ENCODE measurements at places on chromosomes 13 and 19.

DNA sequence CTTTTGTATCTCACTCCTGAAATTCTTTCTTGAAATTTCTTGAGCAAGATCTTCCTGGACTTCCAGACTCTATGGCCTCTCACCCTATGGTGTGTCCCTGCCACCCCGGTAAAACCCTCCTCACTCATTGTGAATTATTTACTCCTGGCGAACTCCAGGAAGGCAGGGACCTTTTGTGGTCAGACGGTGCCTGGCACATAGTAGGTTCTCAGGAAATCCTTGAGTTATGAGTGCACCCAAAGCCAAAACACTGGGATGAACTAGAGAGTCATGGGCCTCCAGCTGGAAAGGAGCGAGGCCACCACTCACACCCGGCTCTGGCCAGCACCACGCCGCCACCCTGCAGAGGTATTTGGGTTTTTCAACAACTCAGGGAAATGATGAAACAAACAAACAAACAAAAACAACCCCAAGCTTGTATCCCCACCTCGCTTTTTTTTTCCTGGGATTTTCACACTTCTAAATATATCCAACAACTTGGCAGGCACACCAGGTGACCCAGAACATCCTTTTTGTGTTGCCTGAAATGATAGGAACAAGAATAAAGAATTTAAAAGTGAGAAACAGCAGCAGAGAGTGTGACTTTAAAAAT is 11.2 kb downstream of the HPN start:
- DNase-seq, result no peak

DNA sequence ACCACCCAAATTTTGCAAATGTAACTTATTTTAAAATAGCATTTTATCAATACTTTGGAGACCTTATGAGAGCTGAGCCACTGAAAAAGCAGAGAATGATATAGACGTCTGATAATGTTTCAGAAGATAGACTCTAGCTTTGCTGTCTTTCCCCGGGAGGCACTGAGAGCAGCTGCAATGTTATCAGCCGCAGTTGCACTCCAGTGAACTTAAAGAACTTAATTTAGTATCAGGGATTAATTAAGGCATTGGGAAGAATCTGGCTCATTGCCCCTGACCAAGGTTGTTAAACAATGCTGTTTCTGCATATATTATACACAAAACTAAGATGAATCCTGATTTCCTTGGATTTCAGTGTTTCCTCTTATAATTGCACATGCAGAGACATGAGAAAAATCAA is 75.7 kb upstream of the SGCG start:
- DNase-seq, result peak; percentile 12

DNA sequence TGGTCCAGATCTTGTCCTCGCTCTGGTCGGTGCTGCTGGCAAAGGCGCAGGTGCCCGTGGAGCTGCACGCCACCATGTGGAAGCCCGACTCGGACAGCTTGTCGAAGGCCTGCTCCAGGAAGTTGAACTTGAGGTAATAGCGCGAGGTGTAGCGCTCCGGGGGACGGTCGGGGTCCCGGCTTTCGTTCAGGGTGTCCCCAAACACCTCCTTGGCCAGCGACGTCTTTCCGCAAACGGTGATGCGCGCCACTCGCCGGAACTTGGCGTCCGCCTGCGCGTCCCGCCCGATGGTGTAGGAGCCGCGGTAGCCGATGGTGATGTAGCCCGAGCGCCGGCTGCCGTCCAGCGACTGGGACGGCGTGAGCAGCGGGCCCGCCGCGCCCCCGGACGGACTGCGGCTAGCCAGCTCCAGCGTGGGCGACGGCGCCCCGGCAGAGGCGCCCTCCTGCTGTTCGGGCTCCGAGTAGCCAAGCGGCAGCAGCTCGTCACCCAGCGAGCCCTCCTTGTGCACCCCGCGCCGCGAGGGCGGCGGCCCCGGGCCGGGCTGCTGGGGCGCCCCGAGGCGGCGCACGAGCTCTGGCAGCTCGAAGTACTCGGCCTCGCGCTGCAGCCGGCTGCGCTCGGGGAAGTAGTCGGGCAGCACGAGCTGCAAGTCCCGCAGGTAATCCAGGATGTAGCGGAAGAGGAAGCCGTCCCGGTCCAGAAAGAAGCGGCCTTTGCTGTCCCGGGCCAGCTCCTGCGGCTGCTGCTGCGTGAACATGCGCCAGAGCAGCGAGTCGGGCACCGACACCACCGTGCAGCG is 801 bp downstream of the KCTD12 start:
- DNase-seq, result peak; percentile 78

- DNase-seq, result no peak
These were observed 49.9 kb downstream of the SMAD9 start for GRCh38 chr13:36870050-36870692.

- no peak for DNase-seq
These were observed 184.2 kb downstream of the RFC3 start for GRCh38 chr13:34002141-34002540.

DNA sequence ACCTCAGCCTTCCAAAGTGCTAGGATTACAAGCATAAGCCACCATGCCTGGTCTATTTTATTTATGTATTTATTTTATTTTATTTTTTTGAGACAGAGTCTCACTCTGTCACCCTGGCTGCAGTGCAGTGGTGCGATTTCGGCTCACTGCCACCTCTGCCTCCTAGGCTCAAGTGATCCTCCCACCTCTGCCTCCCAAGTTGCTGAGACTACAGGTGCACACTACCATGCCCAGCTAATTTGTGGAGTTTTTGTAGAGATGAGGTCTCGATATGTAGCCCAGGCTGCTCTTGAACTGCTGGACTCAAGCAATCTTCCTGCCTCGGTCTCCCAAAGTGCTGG is 10.3 kb upstream of the ADGRE5 start:
- DNase-seq, result no peak

DNA sequence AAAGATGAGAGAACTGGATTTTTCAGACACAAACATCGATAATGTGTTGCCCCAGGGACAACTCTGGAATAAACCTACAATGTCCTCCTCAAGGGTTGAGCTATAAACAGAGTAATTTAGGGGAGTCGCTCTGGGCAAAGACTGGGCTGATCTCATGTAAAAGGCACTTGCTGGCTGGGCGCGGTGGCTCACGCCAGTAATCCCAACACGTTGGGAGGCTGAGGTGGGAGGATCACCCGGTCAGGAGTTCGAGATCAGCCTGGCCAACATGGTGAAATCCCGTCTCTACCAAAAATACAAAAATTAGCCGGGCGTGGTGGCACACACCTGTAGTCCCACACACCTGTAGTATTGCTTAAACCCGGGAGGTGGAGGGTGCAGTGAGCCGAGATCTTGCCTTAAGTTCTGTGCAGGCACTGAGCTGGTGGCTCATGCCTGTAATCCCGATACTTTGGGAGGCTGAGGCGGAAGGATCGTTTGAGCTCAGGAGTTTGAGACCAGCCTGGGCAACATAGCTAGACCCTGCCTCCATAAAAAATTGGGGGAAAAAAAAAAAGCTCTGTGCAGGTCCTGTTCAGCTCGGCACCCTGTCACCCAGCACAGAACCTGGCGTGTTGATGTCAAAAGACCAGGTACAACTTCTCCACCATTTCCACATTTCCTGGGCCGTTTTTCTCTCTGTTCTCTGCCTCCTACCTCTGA is 1.4 kb downstream of the TIMM44 start:
- no peak for DNase-seq

GRCh38 chr13:29515372-29515771 is 80.1 kb downstream of the SLC7A1 start:
- DNase-seq, result no peak

- DNase-seq, result peak; percentile 100
These were observed 256.9 kb upstream of the STARD13 start for GRCh38 chr13:33542309-33543088.

- DNase-seq, result peak; percentile 26
These were observed 23.0 kb upstream of the NDFIP2 start for GRCh38 chr13:79457948-79458347.

DNA sequence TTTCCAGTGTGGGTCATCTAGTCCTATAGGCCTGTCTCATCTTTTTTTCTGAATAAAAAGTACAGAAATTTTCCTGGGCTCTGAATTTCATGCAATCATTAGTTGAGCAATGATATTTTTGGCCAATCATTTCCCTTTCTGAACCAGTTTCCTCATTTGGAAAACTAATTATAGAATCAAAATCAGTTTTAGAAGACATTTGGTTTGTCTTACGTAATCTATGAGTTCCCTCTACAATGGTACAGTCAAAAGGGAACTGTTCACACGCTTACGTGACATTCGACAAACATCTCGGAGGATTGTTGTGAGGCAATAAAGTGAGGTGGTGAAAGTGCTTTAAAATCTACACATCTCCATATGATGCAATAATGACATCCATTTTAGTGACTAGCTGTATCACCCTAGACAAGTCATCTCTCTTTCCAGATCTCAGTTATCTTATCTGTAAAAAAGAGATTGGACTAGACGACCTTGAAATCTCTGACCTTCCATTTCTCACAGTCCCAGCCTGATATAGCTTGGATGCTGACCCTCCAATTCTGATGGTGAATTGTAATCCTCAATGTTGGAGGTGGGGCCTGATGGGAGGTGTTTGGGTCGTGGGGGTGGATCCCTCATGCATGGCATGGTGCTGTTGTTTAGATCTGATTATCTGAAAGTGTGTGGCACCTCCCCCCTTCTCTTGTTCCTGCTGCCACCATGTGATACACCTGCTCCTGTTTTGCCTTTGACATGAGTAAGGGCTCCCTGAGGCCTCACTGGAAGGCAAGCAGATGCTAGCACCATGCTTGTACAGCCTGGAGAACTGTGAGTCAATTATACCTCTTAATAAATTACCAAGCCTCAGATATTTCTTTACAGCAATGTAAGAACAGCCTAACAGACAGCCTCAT is 26.7 kb downstream of the FLT1 start:
- DNase-seq, result no peak

DNA sequence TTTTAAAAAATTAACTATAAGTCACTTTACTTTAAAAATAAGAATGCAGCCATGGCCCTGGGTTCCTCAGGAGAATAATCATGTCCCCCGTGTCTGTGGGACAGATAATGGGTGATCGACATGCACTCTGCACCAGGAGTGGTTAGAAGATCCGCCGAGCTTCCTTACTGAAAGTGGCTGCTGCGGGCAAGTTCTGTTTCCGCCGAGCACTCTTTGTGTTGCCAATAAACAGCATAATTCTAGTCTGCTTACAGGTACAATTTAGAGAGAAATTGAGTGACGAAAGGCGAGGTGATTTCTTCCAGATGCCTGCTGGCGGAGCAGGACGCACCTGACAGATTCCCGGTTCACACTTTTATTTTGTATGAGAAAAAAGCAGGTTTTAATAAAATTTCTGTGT is 139.0 kb downstream of the SOX1 start:
- no peak for DNase-seq

GRCh38 chr13:67620665-67621064 is 390.5 kb upstream of the PCDH9 start:
- DNase-seq, result no peak

GRCh38 chr13:65946387-65946786 is 1283.7 kb downstream of the PCDH9 start:
- no peak for DNase-seq

DNA sequence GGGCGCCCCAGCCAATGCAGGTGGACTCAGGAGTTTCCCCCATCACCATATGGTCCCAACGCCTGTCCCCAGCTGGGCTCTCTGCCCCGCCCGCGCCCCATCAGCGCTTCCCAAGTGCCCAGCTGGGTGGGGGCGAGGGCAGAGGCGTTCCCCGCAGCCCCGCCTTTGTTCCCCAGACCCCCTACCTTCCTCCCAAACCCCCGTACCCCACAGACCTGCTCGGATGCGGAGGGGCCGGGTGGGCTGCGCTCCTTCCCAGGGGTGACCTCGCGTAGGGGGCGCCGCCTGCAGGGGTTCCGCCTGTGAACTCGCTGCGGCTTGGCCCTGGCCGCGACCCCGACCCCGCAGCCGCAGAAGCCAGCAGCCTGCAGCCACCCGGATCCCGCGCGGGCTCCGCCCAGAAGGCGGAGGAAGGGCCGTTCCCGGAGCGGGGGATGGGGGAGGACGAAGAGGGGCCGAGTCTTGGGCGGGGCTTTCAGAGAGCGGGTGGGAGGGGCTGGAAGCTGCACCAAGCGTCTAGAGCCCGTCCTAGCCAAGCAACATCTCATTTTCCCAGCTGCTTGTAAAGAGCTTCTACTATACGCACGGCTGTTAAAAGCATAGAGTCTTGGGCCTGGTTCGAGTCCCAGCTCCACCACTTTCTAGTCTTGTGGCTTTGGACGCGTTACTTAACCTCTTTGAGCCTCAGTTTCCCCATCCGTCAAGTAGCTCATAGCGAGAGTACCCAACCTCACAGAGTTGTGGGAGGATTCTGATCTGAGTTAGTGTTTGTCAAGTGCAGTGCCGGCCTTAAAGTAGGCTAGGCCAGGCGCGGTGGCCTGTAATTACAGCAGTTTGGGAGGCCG is at the start of gene RAB3D:
Gene RAB3D (minus strand): TSS at position 404 of the 845 bp plus-strand sequence. CDS start 2,258 bp downstream, outside the sequence.
- DNase-seq, result peak; percentile 95

- no peak for DNase-seq
These were observed 4.5 kb downstream of the PSMD8 start for GRCh38 chr19:38378866-38379265.

DNA sequence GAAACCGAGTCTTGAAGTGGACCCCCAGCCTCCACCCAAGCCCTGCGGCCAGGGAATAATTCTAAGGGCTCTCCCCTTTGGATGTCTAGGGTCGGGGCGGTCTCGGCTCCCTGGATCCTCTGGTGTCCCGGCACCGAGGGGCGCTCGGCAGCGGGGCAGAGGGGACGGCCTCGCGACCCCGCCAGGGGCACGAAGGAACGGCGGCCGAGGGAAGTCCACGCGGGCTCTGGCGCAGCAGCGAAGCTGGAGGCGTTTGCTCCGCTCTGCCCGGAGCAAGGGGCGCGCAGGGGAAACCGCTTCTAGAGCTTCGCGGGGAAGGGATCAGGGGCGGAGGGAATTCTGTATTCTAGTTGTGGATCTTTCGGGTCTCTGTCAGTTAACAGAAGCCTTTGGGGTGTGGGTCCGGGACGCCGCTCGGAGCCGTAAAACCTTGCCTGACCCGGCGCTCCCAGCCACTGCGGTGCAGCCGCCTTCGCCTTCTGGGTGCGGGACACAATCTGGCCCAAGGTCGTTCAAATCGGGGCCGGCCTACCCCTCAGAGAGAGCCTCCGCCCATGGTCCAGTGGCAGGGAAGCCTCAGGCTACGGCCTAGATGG is 118.2 kb downstream of the KCNRG start:
- DNase-seq, result peak; percentile 22

DNA sequence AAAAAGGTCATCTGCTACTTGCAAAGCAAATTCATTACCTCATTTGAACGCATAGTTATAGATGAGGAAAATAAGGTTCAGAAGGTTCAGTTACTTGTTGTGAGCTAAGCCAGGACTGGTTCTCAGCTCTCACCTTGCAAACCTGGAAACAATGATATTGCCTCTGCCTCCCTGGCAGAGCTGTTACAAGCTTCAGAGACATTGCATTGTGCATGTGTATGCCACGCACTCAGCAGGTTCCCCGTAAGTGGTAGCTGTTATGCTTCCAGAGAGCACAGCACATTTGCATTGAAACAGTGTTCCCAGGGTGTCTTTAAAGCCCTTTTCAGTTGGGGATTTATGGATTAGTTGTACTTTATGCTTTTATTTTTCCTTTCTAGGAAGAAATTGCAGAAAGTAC is 80.6 kb downstream of the DGKH start:
- DNase-seq, result no peak

Data from kidney (tissue), 22 donors.